ENCODE measurements at places on chromosomes 16 and 17.

GRCh38 chr17:72726936-72727335 lies 365.6 kb downstream of the SLC39A11 start:
- no peak for DNase-seq

DNA sequence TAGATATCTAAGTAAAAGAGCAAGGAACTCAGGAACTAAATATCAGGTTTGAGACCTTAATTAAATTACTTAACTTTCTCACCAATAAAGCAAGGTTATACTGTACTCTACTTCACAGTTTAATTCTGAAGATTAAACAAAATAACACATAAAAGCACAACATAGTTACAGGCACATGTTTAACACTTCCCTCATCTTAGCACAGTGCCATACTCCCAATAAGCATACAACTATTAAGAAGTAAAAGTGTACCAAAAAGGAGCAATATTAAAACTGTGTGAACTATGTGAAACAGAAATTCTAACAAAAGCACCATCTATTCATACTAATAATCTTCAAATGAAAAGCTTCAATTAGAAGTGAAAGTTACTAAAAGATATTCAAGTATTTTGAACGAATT lies 2.2 kb downstream of the APPBP2 start:
- no peak for DNase-seq

DNA sequence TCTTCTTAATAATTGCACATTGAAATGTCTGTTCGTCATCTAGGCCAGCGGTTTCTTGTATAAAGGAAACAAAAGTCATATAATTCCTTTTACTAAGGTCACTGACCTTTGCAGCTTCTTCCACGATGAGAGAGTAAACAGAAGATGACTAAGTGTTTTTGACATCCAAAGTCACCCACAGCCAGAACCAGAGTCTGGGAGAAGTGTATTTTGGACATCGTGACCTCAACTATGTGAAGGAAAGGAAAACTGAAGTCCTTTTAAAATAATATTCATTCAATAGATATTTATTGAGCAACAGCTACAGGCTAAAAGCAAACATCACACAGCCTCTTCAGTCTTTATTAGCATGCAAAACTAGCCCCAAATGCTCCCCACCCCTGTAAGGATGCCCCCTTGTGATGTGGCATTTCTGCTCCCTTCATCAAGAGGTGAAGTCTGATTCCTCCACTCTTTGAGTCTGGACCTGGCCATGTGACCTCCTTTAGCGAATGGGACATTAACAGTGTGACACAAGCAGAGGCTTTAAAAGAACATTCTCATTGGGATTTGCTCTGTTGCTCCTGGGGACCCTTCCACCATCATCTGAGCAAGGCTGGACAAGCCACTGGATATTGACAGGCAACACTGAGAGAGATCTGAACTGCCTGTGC lies 8.1 kb upstream of the PMP22 start:
- DNase-seq: no peak

DNA sequence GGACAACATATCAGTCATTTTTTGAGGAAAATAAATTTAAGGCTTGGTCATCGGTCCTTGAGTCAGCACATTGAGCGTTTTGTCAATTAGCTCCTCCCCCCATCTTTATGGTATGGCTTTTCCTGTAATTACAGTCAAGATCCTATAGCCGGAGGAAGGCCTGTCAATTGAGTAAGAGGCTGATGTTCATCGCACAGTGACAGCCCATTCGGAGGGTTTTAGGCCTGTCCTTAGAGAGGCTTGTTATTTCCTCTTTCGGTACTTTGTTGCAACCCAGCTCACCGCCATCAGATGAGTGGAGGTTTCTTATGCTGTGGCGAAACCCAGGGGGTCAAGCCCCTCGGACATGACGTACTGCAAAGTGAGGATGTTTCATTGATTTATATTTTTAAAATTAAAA lies 395.2 kb downstream of the WWOX start:
- DNase-seq: no peak

GRCh38 chr16:56866955-56867830 lies 2.2 kb downstream of the SLC12A3 start:
- DNase-seq: peak; percentile 73

DNA sequence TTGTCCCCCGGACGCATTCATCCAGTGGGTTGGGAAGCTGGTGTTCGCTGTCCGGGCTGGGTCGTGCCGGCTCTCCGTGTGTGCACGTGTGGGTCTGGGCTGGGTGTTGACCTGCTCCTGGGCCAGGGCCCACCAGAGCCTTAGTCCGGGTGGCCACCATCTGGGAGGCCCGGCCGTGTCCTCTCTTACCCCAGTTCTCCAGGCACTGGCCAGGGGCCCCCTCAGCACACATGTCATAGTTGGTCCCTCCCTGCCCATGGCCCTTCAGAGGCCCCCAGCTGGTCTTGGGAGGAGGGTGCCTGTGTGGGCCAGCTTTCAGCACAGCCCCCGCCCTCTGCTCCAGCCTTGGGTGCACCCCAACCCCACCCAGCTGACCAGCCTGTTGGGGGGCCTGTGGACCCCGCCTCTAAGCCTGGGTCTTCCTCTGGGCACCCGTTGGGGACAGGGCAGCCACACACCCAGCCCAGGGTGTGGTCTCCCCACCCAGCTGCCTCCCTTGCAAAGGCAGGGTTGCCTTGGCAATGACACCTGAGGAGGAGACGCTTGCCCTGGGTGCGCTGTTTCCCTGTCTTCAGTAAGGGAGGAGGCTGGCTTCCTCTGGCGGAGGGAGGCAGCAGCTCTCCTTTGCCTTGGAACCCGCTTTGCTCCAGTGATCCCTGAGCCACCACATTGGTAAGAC lies 77.4 kb downstream of the JPH3 start:
- DNase-seq: no peak

DNA sequence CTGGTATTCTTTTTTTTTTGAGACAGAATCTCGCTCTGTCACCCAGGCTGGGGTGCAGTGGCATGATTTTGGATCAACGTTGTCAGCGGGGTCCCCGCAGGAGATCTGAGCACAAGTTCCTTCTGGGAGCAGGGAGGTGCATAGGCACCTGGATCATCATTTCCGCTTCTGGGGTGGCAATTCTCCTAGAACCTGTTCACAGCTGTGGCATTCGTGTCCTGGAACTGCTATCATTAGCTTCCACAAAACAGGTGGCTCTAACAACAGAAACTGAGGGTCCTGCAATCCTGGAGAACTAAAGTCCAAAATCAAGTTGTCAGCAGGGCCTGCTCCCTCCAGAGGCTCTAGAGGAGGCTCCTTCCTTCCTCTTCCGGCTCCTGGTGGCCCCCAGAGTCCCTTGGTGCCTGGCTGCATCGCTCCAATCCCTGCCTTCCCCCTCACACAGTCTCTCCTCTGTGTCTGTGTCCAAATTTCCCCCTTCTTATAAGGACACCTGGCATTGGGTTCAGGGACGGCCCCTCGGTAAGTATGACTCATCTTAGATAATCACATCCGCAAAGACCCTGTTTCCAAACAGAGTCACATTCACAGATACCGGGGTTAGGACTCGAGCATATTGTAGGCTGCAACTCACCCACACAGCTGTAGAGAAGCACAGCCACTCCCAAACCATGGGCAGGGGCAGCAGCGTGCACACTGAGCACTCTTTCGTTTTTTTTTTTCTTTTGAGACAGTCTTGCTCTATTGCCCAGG lies 43.5 kb upstream of the KLHDC4 start:
- DNase-seq: no peak

GRCh38 chr16:87844120-87844733 lies 25.1 kb downstream of the SLC7A5 start:
- DNase-seq: no peak
